HT1080 (cell line): ENCODE measurements at places on chromosomes 2 and 18. TPM values are rescaled to one million over a fixed set of nuclear protein-coding genes. Genes with fewer than 3 reads are reported as not detected.

Gene AP1S3
- total RNA-seq, result 5.0 and 13.3 TPM in 2 replicates

Gene ATG9A
- 37.1 and 47.1 TPM in 2 replicates for total RNA-seq

Gene CCDC74B
- total RNA-seq, result 0.85 and 1.2 TPM in 2 replicates

Gene SERPINB4
- not detected in 2 replicates for total RNA-seq

DNA sequence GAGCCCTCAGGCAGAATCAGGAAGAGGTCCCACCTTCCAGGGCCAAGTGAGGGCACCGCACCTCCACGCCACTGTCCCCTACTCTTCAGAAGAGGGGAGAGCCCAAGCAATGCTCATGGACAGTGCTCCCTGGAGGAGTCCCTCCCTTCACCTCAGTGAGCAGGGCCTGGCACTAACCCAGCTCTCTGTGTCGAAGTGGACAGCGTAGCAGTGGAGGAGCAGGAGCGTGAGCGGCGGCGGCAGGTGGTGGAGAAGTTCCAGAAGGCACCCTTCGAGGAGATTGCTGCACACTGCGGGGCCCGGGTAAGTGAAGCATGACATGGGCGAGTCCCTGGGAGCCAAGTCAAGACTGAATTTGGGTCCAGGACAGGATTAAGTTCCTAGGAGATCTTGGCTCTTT lies 16.7 kb downstream of the POMC start:
- DNase-seq, result no peak

- DNase-seq, result no peak
Measured at GRCh38 chr2:172753610-172754009, 18.0 kb downstream of the RAPGEF4 start.

DNA sequence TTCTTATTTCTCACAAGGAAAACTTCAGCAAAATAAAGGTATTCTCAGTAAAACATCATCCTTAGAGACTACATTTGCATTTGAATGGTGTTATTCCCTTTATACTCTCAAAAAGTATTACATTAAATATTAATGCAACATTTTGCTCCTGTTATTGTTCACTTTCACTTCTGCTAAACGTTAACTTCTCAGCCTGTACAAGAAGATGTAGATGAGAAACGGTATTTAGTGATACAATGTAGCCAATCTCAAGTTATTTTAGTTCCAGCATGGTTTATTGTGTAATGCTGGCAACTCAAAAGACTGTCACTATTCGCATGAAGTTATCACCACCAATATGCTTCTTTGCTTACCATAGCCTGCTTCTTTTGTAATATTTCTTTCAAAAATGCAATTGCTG lies 514.1 kb downstream of the CPS1 start:
- DNase-seq, result no peak

DNA sequence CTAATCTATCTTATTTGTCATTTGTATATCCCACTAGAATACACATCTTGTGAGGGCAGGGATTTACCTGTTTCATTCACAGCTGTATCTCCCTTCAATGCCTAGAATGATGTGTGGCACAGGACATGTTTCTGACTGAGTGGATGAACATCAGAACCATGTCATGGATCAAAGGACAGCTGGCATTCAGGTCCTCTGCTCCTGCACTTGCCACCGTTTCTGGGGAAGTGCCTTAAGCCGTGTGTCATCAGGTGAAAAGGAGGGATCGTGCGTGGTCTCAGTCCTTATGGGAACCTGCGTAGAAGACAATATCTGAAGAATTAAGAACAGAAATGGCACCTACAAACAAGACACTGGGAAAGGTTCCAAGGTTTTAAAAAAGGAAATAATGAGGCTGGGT lies 206.1 kb upstream of the GATA6 start:
- DNase-seq, result no peak

DNA sequence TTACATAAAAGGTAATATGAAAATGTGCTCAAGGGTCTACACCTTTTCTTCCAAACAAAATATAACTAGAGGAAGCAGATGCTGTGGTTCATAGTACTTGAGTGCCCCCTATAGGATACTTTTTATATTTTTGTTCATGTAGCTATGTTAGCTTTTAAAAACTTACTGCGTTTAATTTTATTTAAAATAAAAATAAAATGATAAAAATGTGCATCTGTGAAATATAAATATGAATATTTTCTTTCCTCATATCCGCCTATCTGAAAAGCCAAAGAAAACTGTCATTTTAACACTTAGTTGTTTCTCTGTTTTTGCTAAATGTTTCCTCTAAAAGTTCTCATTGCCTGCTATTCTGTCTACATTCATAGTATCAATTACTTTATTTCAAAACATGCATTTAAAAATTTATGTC lies 9.6 kb upstream of the LRP1B start:
- peak; percentile 20 for DNase-seq

GRCh38 chr2:233643128-233643527 lies 6.9 kb downstream of the UGT1A10 start:
- peak; percentile 28 for DNase-seq

- no peak for DNase-seq
Measured at GRCh38 chr18:58800582-58800981, 64.1 kb upstream of the ZNF532 start.

GRCh38 chr2:60710707-60711106 lies 45.4 kb upstream of the PAPOLG start:
- peak; percentile 13 for DNase-seq
